ENCODE measurements at places on chromosomes 12 and 14.
A peak's percentile ranks its signal among the peaks of the same experiment; 100 is the strongest.

- no peak for DNase-seq
Observed at GRCh38 chr14:35754671-35755070, 54.4 kb downstream of the RALGAPA1 start.

GRCh38 chr12:53326460-53327185 is 5.2 kb upstream of the AAAS start:
- DNase-seq: no peak

GRCh38 chr14:43621282-43621681 is 885.8 kb downstream of the FSCB start:
- no peak for DNase-seq

GRCh38 chr12:89067421-89068187 is 284.7 kb downstream of the DUSP6 start:
- DNase-seq: peak; percentile 90

DNA sequence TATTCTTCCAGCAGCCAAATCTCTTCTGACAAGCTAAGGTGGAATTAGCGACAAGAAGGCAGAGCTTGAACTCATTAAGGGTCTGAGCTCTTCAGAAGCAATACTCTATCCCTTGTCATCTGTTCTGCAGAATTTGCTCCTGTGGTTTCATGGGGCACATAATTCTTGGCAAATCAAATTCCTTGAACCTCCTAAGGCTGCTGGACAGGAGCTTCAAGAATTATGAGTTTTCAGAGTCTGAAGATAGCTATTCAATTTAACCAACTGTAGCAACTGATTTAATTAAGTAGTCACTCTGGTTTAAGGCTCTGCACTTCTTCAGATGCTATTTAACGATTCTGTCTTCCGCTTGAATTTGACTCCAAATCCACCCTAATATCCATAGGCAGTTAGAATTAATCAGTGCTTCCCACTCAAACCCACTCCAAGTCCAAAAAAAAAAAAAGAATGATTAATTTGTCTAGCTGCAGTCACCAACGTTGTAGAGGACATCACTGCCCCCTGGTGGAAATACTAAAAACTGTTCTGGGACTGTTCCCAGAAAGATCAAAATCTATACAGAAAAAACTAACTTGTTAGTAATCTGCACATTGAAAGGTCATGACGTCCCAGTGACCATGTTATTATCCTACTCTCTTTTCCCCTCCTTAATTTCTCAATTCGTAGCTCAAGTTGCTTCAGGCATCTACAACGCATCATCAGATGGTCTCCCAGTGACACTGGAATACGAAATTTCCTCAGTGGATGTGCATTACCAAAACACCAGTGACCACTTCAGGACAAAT is 169.9 kb downstream of the KIF21A start:
- DNase-seq: peak; percentile 40

GRCh38 chr14:36683083-36683724 is 21.5 kb downstream of the PAX9 start:
- DNase-seq: no peak

DNA sequence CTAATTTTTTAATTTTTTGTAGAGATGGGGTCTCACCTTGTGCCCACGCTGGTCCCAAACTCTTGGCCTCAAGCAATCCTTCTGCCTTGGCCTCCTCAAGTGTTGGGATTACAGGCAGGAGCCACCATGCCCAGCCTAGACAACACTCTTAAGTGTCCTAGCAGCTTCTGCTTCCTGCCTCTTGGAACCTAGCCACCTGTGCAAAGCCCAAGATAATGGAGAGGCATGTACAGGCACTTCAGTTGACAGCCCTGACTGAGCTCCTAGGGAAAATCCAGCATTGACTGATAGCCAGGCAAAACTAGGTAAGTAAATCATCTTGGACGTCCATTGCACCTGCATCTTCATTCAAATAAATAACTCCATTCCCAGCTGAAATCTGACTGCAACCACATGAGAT is 15.5 kb downstream of the COX14 start:
- DNase-seq: no peak

DNA sequence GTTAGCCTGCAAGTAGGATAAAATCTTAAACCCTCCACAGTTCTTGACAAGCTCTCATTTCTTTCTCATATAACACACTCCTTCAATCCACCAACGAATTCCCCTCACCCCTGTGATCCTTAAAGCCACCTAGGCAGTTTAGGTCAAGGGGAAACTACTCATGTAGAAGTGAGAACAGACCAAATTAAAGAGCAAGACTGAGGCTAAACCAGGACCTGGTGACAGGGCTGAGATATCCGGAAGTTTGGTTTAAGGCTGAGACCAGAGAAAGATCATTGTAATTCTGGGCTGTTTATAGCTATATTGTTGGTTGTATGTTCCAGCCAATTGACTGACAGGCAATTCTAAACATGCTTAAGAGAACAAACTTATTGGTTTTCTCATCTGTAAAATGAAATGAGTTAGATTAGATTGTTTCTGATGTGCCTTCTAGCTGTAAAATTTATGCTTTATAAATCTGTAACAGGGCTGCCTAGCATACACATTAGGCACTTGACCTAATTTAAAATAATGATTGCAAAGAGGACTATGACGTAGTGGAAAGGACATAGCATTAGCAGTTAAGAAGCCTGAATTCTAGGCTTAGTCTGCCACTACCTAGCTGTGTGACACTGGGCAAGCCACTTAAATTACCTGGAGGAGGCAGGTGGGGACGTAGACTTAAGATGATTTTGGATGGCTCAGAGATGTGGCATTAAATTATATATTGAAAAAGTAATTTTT is 53.9 kb upstream of the PTGR2 start:
- DNase-seq: no peak

GRCh38 chr12:130226771-130227170 is 64.5 kb downstream of the FZD10 start:
- DNase-seq: no peak

- DNase-seq: no peak
Observed at GRCh38 chr12:5376591-5377207, 55.2 kb upstream of the NTF3 start.

- DNase-seq: peak; percentile 97
Observed at GRCh38 chr12:11958221-11959091, 112.3 kb upstream of the BCL2L14 start.

DNA sequence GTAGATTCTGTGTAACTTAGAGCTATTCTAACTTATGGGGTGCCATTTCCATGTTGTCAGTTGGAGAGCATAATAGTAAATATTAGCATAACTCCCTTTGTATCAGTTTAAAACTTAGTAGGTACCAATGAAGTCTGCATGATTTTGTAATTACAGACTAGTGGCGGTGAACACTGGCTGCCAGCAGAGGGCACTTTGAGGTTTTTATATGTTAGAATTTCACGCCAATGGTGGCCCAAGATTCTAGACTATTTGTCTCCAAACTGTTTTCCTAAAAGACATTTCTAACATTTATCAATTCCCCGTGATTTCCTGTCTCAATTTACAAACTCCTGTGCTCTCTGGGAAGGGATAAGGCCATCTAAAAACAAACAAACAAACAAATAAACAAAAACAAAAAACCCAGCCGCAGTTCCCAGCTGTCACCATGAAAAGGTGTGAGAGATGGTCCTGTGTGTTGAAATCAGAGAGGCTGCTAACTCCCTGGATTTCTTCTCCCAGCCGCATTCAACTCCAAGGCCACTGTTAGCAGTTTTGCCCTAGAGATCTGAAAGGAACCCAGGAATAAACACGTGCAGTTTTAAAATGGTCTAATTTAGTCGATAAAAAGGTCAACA is 57.6 kb downstream of the BRMS1L start:
- DNase-seq: peak; percentile 18

- no peak for DNase-seq
Observed at GRCh38 chr14:33412450-33412849, 473.8 kb downstream of the NPAS3 start.

- no peak for DNase-seq
Observed at GRCh38 chr12:70785896-70786295, 134.6 kb downstream of the PTPRR start.

DNA sequence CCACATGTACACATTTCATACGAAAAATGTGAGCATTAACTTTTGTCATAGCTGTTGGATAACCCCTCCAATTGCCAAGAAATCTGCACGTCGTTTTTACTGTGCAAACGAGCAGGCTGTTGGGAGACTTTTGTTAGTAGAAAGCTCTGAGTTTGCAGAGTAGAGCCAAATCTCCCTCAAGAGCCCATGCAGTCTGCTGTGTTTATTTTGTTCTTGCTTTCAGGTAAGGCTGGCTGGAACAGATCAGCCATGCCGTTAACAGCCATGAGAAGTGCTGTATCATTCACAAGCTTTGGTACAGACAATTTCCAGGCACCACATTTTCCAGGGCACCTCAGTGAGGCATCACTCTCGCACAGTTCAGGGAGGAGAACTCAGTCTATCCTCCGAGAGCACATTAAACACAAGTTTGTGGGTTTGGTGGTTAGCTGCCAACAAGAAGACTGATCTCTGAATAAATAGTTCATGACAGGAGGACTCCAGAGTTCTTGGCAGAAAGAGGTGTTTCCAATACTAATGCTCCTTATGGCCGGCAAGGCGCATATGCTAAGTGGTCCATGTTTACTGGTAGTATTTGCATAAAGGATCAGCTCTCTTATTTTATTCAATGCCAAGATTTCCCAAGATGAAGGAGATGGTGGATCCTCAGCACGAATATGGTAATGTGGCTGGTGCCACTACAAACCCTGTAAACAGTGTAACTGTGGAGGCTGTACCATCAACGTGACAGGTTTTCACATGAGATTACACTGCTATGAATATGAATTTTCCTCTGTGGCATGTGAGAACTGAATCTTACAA is 30.3 kb upstream of the PELI2 start:
- DNase-seq: no peak

- DNase-seq: peak; percentile 6
Observed at GRCh38 chr12:114936148-114937079, 252.4 kb upstream of the TBX3 start.

DNA sequence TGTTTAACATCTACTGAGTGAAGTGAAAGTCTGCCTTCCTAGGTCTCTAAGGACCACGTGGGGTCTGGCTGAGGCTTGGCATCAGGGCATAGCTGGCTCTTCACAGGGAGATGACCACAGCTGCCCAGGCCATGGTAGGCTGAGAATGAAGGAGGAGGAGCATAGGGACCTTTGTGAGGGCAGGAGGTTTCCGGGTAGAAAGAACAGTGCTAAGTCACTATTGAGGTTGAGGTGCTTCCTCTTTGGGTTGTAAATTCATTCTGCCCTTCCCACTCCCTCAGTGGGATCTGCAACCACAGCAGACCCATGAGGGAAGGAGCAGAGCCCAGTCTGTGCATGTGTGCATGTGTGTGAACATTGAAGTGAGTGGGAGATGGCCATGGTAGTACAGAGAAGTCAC is 909.6 kb downstream of the VRK1 start:
- DNase-seq: no peak

GRCh38 chr14:56180754-56181542 is 62.7 kb downstream of the PELI2 start:
- DNase-seq: no peak

DNA sequence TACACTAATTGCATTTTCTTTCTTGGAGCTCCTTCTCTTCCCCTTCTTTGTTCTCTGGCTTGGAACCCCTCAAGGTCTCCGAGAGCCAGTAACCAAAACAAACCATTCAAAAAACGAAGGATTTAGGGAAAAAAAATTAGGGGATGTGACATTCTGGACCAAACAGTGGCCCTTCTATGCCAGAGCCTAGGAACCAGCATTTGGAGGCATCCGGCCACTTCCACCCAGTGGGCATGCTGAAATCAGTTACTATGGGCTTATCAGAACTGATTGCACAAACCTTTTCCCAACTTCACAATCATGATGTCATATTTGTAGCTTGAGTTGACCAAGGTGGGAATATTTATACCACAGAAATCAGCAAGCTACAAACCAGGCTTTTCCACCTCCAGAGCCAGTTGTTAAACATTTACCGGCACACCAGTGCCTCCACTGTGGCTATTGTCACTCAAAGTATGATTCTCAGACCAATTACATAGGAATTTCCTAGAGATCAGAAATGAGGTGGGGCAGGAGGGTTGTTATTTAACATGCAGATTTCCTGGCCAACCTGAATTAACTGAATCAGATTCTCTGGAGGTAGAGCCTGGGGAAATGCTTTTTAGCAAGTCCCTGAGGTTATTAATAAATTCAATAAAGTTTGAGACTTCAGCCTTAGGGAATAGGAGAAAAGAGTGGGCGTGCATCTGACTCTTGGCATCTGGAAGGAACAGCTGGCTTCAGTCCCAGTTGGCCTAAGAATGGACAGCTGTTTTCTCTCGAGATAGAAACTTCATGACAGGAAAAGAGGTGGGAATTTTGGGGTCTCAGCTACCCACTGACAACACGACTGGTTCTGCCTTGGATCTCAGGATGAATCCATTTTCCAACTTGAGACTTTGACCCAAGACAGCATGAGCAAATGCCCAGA is 273.9 kb downstream of the ZFP36L1 start:
- no peak for DNase-seq

DNA sequence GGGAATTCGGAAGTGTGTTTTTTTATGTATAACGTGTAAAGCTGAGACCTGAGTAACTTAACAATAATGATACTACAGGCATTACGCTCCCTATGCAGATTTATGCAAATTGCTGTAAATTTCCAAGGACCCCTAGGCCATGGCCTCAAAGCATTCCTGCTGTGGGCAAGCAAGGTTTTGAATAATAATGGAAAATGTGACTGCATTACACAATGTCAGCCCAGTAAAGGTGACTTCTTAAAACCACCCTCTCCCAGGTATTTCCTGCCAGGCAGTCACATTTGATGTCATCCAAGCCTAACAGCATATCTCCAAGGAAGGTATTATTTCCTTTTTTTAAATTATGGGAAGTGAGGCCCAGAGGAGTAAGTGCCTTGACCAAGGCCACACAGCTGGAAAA is 621.0 kb downstream of the BCL11B start:
- no peak for DNase-seq

GRCh38 chr12:68109444-68110217 is 49.9 kb downstream of the IFNG start:
- no peak for DNase-seq

DNA sequence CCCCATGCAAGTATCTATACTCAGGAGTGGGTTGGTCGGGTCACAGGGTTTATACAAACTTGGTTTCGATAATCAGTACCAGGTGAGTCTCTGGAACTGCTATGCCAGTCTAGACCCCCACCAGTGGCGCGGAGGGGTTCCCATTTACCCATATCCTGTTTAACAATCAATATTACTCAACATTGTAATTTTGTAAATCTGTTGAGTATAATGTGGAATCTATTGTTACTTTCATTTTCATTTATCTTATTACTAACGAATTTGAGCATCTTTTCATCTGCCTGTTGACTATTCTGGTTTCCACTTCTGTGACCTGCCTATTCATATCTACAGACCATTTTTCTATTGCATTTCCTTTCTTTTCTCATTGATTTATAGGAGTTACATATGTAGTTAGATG is 275.2 kb upstream of the CRY1 start:
- DNase-seq: no peak

DNA sequence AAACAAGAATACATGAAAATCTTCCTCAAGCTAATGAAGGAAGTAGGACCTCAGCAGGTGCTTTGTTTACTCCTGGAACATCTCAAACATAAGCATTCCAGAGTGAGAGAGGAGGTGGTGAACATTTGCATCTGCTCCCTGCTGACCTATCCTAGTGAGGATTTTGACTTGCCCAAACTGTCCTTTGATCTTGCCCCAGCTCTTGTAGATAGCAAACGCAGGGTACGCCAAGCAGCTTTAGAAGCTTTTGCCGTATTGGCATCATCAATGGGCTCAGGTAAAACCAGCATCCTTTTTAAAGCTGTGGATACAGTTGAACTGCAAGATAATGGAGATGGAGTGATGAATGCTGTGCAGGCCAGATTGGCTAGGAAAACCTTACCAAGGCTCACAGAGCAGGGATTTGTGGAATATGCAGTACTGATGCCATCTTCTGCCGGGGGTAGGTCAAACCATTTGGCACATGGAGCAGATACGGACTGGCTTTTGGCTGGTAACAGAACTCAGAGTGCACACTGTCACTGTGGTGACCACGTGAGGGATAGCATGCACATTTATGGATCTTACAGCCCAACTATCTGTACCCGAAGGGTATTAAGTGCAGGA is 1.9 kb downstream of the TOGARAM1 start:
- DNase-seq: no peak

Data from brain microvascular endothelial cell (primary cell).